NCI-H526 (cell line): ENCODE measurements at places on chromosomes 4 and X.

GRCh38 chrX:96407501-96407900 lies 277.1 kb upstream of the DIAPH2 start:
- DNase-seq: no peak

DNA sequence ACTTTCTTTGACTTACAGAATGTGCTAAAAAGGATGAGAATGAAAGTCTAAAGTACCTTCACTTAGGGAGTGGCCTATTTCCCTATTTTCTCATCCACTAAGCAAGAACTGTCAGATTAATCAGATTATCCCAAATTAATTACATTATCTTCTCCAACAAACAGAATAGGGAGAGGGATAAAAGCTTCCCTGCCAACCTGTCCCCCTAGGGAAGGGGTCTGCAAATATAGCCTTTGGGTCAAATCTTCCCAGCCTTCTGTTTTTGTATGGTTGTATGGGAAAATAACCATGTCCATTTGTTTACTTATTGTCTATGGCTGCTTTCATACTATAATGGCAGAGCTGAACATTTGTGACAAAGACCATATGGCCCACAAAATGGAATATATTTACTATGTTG lies 57.1 kb upstream of the USP38 start:
- DNase-seq: no peak

DNA sequence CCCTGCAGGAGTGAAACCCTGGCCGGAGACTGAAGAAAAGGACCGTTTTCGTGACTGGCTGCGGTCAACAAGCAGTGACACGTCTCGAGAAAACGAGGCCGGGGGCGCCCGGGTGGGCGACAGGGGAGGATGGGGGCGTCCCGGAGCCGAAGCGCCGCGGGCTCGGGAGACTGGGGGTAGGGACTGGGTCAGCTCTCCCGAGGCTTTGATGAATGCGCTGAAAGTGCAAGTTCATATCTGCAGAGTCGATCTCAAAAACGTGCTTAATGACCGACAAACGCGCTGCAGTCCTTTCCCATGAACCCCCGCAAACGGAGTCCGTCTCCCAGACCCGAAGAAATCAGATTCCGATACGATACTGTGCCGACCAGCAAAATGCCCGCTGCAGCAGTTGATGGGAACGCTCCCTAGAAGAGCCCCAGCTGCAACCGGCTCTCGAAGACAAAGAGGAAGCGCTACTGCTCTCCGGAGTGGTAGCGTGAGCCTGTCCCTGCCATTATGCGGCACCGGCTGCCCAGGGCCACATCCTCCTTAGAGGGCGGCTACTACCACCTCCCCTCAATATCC lies 806 bp upstream of the CD99L2 start:
- no peak for DNase-seq

DNA sequence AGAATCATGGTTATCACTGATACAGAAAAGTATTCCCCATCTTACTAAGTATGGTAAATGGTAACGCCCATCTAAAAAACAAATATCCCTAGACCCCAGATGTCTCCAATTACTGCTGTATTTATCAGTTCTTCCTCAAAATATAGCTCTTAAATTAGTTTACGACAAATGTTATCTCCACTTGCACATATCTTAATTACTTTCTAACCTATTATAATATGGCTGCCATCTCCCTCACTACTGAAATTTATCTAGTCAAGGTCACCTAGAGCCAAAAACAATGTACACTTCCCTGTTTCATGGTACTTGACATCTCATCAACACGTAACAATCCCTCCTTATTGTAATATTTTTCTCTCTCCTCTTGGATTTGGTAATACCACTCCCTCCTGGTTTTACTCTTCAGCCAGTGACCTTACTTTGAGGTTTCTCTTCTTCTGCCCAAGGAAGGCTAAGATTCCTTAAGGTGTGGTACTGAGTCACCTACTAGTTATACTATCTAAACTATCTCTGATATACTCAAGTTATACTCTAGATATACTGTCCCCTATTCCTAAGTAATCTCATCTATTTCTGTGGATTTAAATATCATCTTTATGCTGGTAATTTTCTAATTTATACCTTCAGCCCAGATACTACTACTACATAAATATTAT lies 8.6 kb downstream of the LCORL start:
- DNase-seq: no peak

- no peak for DNase-seq
These were observed 898 bp upstream of the NDP start for GRCh38 chrX:43974100-43974475.

- DNase-seq: no peak
These were observed 78.6 kb upstream of the RAPGEF2 start for GRCh38 chr4:159024266-159024665.

DNA sequence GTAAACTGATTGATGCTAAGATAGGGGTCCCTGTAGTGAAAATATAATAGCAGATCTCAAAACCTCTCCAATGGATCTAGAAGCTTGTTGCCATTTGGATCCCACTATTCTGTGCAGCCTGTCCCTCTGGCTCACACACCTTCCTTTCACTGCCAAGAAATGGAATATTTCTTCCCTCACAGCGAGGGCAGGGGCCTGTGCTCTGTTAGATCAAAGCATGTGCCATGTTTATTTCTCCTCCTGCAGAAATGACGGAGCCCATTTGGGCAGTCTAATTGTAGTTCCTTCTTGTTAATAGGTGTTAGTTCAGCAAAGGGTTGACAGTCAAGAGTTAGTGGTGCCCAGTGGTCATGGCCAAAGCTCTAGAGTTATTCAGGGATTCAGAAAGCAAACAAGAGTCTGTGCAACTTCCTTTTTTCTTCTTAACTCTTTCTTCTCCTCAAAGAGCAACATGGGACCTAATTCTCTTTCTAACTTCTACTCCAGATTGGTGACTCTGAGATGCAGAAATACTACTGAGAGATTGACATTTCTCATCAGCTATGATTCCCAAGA lies 106.8 kb downstream of the STOX2 start:
- no peak for DNase-seq

- DNase-seq: no peak
These were observed 9.6 kb downstream of the CTBP1 start for GRCh38 chr4:1239141-1239949.

- no peak for DNase-seq
These were observed 520.5 kb upstream of the NR3C2 start for GRCh38 chr4:148962539-148963290.

GRCh38 chr4:8297141-8297601 lies 27.6 kb downstream of the HTRA3 start:
- DNase-seq: no peak
